ENCODE measurements at places on chromosomes 3 and 15. TPM values are rescaled to one million over a fixed set of nuclear protein-coding genes. Genes with fewer than 3 reads are reported as not detected.

STRC gene
- total RNA-seq = 0.42 TPM

DNA sequence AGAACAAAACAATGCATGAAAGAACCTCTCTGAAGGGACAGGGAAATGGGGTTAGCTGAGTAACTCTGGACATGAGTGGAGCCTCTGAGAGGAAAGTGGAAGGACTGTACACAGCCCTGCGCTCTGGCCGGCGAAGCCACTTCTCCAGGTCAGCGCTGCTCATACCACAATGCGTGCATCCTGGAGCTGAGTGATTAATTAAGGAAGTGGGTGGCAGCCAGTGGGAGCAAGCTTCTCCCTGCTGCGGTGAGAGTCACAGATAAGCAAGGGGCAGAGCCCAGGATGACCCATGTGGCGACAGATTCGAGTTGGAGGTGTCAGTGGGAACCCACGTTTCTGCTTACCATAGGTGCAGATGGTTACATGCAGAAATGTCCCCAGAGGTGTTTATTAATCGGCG is 48.0 kb downstream of the KLF15 start:
- H3K27ac ChIP-seq = no peak overlapping the region

- no peaks in the 10 kb centered on the region for H3K4me1 ChIP-seq
- no peak overlapping the region for H3K27ac ChIP-seq
- H3K36me3 ChIP-seq = no peaks in the 10 kb centered on the region
- H3K27me3 ChIP-seq = no peaks in the 10 kb centered on the region
- no peak for DNase-seq
Measured at GRCh38 chr3:51163051-51163450, 222.0 kb upstream of the MANF start.

DNA sequence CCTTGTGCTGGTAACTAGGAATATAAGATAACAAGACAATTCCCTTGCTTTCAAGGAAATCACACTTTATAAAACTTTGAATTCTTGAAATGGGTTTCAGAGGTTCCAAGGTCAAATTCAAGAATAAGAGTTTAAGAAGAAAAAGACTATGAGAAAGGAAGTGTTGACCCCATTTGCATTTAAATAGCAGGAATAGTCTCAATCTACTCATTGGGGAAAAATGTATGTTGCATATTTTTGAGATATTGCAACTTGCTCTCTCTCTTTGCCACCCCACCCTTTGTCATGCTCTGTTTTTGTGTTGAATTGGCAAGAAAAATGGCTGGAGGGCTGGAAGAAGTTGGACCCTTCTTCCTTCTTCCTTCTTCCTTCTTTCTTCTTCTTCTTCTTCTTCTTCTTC is 699.2 kb downstream of the TUSC7 start:
- H3K4me1 ChIP-seq = no peaks in the 10 kb centered on the region
- H3K4me3 ChIP-seq = no peak overlapping the region
- H3K27me3 ChIP-seq = peaks cover 2% of the 10 kb centered on the region
- no peaks in the 10 kb centered on the region for H3K36me3 ChIP-seq
- H3K27ac ChIP-seq = no peak overlapping the region

- no peaks in the 10 kb centered on the region for H3K27me3 ChIP-seq
- no peak overlapping the region for H3K27ac ChIP-seq
- H3K4me1 ChIP-seq = no peaks in the 10 kb centered on the region
- no peaks in the 10 kb centered on the region for H3K36me3 ChIP-seq
- no peak for DNase-seq
- H3K4me3 ChIP-seq = no peak overlapping the region
Measured at GRCh38 chr15:84969257-84969656, 12.4 kb upstream of the PDE8A start.

Measured in activated B cell treated with CpG ODN at 0.5 μM for 24 hours (primary cell).